ENCODE measurements at places on chromosomes 12 and 14.

GRCh38 chr12:130813949-130814348 lies 25.1 kb downstream of the STX2 start:
- no peak for DNase-seq

DNA sequence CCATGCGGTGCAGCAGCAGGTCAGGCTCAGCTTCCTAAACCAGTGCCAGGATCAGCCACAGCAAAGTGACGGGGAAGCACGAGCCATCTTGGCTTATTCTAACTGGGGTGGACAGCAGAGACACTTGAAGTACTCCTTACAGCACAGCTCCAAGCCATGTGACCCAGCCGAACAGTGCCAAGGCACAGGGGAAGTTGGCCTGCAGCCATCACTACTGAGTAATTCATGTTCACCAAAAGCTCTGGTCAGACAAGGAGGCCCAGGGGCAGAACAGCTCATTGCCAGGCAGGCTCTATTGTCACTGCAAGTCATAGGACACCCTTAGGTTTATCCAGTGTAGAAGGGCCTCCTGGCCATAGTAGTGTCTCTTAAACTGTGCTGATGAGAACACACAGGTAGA lies 23.4 kb upstream of the SLC35F4 start:
- peak; percentile 64 for DNase-seq

DNA sequence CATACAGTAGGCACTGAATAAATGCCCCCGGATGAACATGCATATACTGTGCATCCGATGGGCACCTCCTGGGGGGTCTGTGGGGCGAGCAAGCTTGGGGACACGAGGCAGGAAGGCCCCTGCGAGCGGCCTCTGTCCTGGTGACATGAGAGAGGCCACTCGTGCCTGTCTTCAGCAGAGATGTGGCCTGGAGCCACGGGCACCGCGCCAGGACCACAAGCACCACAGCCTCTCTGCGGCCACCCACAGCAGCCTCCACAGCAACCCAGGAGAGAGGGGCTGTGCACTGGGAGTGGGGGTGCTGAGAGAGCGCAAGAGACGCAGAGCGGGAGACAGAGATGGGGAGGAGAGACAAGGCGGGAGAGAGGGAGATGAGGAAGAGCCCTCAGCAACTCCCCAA lies 118.5 kb downstream of the RFLNA start:
- DNase-seq = no peak

DNA sequence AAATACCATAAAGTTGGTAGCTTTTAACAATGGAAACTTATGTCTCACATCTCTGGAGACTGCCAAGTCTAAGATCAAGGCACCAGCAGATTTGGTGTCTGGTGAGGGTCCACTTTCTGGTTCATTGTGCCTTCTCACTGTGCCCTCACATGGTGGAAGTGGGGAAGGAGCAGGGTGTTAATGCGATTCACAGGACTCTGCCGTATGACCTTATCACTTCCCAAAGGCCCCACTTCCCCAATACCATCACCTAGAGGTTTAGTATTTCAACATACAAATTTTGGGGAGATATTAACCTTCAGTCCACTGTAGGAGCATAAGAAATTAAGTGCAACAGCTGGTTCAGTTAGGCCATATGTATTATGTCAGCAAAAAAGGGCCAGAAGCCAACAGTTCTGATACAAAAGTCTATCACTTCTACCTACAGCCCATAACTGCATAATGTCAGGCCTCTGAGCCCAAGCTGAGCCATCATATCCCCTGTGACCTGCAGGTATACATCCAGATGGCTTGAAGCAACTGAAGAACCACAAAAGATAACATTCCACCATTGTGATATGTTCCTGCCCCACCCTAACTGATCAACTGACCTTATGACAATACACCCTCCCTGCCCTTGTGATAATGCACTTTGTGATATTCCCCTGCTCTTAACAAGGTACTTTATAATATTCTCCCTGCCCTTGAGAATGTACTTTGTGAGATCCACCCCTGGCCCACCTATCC lies 24.7 kb downstream of the DDHD1 start:
- no peak for DNase-seq

DNA sequence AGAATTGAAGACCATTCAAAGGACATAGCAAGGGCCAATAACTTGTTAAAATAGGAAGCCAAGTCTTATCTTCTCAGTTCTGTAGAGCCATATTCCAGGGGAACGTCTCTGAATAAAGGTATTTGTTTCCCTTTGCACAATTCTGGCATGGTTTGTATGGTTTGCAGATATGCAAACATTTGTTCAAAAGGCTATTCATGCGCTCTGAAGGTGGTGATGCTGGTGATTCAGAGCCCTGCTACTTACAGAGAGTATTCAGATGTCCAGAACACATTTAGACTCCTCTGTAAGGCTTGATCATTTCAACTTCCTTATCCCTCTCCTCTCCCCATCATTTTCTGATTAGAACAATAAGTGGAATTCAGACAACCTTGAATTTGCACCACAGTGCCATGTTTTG lies 35.9 kb downstream of the SLC4A8 start:
- no peak for DNase-seq

- DNase-seq = no peak
These were observed 63.2 kb upstream of the NR2C1 start for GRCh38 chr12:95136598-95136997.

DNA sequence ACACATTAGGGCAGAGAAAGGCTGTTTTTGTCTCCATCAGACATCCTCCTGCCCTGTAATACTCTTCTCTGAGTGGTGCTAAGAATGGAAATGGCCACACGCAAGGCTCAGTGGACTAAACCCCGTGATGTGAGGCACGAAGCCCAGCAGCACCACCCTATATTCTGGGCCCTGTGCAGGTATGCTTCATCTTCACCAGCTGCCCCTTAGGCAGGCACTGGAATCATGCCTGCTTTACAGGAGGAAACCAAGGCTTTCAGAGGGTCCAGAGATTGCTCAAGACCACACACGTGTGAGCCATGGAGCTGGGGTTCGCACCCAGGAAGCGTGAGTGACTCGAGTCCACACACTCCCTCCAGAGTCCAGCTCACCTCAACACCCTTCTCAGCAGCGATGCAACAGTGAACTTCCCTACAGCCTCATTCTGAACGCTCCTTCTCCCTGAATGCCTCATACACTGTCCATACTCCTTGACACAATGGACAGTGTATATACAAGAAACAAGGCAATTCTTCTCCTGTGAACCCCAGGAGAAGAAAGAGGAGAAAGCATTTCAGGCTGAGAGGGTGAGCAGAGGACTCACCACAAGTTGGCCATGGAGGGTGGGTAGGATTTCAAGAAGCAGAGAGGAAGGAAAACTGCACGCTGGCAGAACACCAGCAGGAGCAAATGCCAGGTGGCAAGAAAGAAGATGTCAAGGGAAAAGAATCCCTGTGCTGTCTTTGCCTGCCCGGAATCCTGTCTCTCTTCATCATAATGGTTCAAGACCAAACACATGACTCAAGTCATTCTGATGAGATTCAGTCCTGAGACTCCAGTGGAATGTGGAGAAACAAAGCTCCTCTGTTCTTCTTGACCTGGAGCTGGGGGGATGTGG lies 39.1 kb downstream of the NT5DC3 start:
- DNase-seq = peak; percentile 68

DNA sequence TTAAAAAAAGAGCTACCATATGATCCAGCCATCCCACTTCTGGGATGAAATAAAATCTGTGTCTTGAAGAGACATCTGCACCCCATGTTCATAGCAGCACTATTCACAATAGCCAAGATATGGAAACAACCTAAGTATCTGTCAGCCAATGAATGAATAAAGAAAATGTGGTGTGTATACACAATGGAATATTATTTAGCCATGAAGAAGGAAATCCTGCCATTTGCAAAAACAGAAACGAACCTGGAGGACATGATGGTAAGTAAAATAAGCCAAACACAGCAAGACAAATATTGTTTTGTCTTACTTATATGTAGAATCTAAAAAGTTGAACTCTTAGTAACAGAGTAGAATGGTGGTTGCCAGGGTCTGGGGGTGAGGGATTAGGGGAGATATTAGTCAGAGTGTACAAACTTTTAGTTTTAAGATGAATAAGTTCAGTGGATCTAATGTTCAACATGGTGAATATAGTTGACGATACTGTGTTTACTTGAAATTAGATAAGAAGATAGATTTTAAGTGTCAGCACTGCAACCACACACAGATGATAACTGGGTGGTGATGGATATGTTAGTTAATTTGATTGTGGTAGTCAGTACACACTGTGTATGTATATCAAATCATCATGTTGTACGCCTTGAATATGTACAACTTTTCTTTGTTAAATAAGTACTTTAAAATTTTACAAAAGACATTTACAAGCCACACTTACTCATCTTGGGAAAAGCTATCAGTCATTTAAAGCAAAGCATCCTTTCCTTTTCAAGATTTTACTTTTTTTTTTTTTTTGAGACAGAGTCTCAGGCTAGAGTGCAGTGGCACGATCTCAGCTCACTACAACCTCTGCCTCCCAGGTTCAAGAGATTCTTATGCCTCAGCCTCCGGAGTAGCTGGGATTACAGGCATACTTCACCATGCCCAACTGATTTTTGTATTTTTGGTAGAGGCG lies 89.9 kb downstream of the BICD1 start:
- DNase-seq = no peak

DNA sequence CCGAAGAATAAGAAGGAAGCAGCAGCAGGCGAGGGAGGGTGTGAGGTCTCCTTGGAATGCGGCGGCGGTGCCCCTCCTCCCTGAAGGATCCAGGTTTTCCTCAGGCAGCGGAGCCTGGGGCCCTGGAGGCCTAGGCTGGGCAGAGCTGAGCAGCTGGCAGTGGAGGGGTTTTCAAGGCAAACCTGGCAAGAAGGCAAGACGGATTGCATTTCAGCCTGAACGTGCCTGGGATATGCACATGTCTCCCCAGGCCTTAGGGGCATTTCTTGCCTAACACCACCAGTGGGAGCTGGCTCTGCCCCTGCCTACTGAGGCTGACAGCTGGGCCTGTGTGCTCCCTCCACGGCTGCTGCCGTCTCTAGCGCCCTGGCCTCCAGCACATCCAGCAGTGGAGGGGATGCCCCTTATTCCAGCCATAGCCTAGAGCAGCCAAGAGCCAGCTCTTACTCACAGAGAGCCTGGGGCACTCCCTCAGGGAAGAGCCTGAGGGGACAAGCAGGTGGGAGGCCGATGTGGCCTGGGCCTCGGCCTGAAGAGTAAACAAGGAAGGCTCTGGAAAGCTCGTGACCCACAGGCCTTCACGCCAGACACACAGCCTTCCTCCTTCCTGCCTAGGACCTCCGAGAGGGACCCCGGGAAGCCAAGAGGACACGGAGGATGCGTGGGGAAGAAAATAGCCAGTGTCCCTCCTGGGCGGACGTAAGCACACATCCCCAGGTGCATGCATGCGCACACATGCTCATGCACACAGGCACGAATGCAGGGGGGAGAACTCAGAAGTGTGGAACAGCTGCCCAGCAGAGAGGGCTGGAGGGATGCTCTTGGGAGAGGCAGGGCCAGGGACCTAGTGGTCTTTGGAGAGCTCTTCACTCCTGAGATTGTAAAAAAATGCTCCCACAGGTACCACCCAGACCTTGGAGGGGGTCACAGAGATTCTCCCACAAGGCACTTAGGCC lies 23.0 kb upstream of the EIF2B2 start:
- no peak for DNase-seq

DNA sequence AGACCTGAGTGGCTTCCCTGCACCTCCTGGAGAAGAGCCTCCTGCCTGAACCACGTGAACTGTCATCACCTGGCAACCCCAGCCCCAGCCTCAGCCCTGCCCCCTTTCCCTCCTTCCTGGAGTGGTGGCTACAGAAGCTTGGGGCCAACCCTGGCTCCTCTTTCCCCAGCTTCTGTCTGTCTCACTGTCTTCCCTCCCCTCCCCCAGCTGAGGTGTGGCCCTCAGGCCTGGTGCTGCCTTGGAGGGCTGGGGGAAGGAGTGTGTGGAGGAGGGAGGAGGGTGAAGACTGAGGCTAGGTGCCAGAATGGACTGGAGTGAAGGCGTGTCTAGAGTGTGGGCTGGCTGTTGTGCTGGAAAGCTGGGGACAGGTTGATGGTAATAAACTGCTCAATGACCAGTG lies 9.7 kb downstream of the NFATC4 start:
- DNase-seq = no peak

GRCh38 chr12:47551426-47551851 lies 154.4 kb downstream of the RPAP3 start:
- DNase-seq = no peak

- no peak for DNase-seq
These were observed 4.8 kb downstream of the YBX3 start for GRCh38 chr12:10718279-10718821.

- no peak for DNase-seq
These were observed 42.5 kb downstream of the ATG2B start for GRCh38 chr14:96320605-96321004.

GRCh38 chr12:54564768-54565167 lies 15.4 kb downstream of the PDE1B start:
- no peak for DNase-seq

DNA sequence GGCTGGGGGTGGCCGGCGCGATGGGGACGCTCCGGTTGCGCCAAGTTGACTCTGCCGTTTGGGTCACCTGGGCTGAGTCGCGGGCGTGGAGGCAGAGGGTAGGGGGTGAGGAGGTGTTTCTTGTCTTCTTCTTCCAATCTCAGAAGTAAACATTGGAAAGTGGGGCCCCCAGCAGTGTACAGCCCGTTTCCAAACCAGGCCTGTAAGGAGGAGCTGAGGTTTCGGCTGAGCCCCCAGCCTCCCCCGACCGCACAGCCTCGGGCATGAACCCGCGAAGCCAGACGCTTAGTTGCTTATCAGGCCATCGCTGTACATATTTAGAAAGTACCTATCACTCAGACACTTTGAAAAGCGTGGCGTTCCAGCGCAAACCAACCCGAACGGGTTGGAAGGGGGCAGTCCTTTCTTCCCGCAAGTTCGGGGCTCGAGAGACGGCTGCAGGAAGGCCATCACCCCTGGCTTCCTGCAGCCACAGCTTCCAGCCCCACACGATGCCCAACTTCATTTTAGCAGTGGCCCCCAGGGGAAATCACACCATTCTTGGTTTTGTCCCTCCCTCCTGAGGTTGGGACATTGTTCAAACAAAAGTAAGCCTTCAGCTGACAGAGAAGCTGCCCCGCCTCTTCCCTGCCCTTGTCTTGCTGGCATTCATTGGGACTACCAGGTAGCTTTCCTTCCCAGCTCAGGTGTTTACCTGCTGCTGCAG lies 164.1 kb downstream of the ZFP36L1 start:
- no peak for DNase-seq

DNA sequence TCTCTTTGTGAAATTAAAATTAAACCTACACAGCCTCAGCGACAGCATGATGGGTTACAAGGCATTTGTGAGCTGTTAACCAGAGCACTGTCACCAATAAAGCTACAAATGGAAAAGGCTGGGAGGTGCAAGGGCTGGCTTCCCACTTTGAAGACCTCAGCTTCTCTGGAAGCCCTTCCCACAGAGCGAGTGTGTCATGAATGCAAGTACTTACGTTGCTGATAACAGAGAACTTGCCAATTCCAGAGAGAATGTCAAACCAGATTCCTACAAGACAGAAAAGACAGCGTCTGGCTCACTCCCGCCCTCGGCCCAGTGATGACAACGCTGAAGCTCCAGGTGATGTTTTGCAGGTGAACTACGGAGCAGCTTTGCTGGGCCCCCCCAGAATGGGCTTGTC lies 145.8 kb downstream of the NTF3 start:
- no peak for DNase-seq

- DNase-seq = no peak
These were observed 5.0 kb upstream of the SLC25A47 start for GRCh38 chr14:100317912-100318808.

- no peak for DNase-seq
These were observed 42.5 kb downstream of the PTCSC3 start for GRCh38 chr14:36134038-36134437.

- no peak for DNase-seq
These were observed 86.0 kb upstream of the HIF1A start for GRCh38 chr14:61609191-61609843.

GRCh38 chr12:9674226-9674590 lies 4.7 kb downstream of the CLEC2D start:
- no peak for DNase-seq

- no peak for DNase-seq
These were observed 153.1 kb downstream of the PAWR start for GRCh38 chr12:79537675-79538074.
